ENCODE measurements at places on chromosomes 2 and 18.

- DNase-seq, result no peak
Measured at GRCh38 chr2:10917927-10918326, 6.2 kb downstream of the KCNF1 start.

- DNase-seq, result no peak
Measured at GRCh38 chr2:33486544-33486943, 10.1 kb downstream of the RASGRP3 start.

DNA sequence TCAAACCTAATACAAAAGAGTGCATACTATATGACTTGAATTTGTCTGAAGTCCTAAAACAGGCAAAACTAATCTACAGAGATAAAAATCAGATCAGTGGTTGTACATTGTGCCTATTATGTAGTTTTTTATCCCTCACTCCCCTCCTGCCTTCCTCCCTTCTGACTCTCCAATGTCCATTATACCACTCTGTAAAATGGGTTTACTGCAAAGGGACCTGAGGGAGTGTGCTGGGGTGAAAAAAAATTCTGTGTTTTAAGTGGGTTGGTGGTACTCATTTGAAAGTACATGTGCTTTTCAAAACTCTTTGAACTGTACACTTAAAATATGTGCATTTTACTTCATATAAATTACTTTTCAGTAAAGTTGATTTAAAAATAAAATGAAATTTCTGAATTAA lies 89.0 kb upstream of the UBE2E3 start:
- no peak for DNase-seq

DNA sequence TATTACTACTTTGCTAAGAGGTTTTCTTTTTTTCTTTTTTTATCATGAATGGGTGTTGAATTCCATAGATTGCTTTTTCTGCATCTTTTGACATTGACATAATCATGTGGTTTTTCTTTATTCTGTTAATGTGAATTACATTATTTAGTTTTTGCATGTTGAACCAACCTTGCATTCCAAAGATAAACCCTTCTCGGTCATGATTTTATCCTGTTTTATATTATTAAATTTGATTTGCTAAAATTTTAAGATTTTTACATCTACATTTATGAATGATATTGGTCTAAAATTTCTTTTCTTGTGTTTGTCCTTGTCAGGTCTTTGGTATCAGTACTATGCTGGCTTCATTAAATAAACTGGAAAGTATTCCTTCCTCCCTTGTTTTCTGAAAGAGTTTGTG lies 87.5 kb upstream of the FOSL2 start:
- DNase-seq, result no peak

- no peak for DNase-seq
Measured at GRCh38 chr2:53442783-53443182, 324.8 kb upstream of the CHAC2 start.

DNA sequence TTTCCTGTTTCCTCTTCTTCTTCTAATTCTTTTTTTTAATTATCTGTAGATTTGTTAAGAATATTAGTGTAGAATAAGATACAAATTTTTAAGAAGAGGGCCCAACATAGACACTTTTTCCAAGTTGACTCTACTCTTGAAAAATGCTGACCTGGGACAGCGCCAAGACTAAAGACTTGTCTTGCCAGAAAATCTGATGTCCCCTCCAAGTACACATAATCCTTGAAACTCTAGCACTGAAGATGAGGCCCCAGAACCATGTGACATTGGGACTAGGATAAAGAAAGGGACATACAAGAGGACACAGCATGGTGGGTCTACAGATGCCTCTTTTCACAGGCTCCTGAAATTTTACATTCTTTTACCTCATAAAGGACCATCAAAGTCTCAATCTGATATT lies 271.6 kb upstream of the SESTD1 start:
- DNase-seq, result no peak

GRCh38 chr18:8439055-8439454 lies 170.2 kb upstream of the RAB12 start:
- no peak for DNase-seq

- no peak for DNase-seq
Measured at GRCh38 chr2:128250229-128251025, 68.2 kb downstream of the HS6ST1 start.

- no peak for DNase-seq
Measured at GRCh38 chr2:134623796-134624195, 95.0 kb downstream of the TMEM163 start.

- DNase-seq, result peak; percentile 16
Measured at GRCh38 chr18:5309888-5310470, 14.5 kb upstream of the ZBTB14 start.

GRCh38 chr2:3505771-3506170 lies 13.6 kb downstream of the ADI1 start:
- no peak for DNase-seq

DNA sequence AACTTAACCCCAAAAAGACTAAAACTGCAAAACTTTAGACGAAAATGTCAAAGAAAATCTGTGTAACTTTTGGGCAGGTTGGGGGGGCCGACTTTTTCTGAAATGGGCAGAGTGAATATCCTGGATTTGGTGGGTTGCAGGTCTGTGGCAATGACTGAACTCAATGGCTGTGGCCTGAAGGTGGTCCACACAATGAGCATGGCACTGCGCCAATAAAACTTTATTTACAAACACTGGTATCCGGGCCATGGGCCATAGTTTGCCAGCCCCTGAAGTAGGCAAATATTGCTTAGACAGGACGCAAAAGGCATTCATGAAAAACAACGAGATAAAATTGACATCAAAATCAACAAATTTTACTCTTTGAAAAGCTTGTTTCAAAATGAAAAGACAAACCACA lies 66.2 kb downstream of the RTP5 start:
- no peak for DNase-seq

- DNase-seq, result no peak
Measured at GRCh38 chr2:3176071-3176868, 201.3 kb downstream of the EIPR1 start.

GRCh38 chr2:36710858-36711515 lies 14.5 kb downstream of the VIT start:
- no peak for DNase-seq

DNA sequence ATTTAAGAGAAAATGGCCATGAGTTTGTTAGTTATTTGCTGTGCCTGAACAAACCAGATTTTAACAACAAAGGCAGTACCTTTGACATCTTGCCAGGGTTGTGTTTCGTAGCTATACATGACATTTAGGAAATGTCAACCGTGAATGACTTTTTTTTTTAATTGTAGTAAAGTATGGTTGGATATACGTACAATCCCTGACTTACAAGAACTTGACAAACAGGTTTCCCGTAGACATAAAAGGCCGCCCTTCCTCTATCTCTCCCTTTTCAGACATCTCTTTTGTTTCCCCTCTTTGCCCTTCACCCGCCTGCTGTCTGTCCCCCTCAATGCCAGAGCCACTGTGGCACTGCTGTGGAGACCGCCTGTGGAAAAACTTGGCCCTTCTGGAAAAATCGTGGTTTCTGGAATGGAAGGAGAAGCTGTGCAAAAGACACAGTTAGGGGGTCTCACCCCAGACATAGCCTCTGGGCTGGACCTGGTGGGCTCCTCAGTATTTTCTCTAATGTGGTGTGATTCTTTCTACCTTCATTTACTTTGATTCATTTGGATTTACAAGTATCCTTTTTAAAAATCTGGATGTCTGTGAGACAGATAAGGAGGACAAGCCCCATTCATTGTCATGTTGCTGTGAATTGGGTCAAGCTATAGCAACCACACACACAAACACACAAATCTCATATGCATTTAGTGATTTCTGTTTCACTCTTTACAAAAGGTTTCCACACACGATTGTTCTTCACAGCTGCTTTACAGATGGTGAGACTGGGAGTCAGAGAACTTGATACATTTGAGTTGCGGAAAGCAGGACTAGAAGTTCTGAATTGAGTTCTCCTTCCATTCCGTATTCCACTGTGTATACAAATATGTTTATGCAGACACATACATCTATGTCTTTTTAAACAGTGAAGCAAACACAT lies 48.6 kb downstream of the SPATS2L start:
- DNase-seq, result no peak

GRCh38 chr2:147913701-147914480 lies 69.1 kb downstream of the ACVR2A start:
- no peak for DNase-seq

GRCh38 chr2:196538189-196538588 lies 101.3 kb upstream of the CCDC150 start:
- no peak for DNase-seq

DNA sequence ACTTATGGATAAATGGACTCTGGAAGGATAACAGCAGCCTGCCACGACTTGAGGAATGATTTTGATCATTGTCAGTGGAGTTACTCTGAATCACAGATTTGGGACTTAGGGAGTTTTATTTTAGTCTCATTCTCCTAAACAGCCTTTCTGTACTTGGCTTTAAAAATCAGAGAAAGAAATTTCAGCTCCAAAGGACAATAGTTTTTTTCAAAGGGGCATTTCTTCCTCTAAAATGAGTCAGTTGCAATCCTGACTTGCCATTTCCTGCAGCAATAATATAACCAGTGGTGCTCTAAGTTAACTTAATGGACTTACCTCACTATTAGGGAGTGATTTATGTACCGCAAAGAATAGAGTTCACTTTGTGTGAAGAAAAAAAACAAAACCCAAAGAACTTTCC lies 35.1 kb upstream of the MTX2 start:
- DNase-seq, result no peak

DNA sequence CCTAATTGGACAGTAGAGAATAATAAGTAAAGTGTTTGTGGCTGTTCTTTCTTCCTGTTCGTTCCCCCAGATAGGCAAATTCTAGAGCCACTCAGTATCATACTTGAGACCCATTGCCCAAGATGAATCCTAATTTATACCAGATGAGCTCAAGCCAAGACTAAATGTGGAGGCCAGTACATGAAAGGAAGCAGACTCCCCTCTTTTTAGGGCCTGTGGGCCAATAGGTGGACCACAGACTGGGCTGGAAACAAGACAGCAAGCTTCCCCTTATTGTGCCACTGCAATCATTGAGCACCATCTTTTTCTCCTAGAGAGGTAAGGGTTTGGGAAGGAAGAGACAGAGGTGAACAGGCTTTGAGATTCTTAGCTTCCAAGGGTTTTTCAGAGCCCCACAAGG lies 141.9 kb downstream of the MGAT5 start:
- DNase-seq, result no peak

GRCh38 chr2:217775920-217776503 lies 226.8 kb downstream of the TNS1 start:
- no peak for DNase-seq

DNA sequence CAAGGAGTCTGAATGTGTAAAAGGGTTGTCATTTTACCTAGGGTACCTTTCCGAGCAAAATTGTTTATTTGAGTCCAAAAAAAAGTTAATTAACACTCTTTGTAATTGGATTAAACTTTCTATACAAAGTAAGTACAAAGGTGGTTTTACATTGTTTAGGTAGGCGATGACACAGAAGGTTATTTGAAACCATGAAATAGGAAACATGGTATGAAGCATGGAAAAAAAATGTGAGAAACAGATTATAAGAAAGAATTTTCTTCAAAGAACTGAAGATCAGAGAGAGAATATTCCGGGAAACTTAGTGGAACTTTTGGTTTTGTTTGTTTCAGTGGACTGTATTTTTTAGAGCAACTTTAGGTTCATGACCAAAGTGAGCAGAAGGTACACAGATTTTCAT lies 32.7 kb downstream of the CARF start:
- no peak for DNase-seq

DNA sequence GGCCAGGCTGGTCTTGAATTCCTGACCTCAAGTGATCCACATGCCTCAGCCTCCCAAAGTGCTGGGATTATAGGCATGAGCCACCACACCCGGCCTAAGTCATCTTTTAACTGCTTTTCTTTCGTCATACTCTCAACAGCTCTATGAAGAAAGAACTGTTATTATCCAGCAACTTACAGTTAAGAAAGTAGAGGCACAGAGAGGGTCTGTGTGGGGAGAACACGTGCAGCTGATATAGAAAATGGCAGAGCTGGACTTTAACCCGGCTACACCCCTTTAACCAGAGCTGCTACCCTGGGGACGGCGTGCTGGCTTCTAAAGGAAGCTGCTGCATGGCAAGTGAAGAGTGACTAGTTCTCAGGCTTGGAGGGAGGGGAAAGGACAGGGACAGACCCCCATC lies 25.5 kb downstream of the IGFBP2 start:
- no peak for DNase-seq

DNA sequence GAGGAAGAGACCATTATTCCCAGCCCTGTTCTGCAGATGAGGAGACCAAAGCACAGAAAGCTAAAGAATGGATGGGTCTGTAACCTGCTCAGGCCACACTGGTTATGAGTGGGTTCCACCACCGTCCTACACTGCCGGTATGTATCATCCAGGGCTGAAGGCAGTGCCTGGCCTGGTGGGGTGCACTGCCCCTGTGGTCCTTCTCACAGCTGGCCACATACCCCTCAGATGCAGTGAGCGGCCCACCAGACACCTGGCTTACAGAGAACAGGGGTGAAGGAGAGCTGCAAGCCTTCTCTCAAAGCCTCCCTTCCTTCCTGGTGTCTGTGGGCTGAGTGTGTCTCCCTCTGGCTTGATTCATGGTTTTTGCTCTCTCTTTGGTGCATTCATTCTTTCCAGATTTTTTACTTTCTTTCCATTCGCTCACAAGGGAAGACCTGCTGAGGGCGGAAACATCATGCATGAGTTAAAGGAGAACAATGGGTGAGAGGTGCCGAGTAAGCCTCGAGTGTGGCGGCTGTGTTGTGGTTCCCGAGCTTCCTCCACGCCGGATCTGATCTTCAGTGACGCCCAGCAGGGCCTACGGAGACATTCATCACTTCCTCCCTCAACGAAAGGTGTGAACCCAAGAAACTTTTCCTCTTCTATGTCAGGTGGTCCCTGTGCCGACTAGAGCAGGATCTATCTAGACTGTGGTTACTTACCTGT lies 62.1 kb upstream of the REL start:
- DNase-seq, result no peak

GRCh38 chr2:176088048-176088936 lies 4.2 kb upstream of the HOXD13 start:
- DNase-seq, result no peak

DNA sequence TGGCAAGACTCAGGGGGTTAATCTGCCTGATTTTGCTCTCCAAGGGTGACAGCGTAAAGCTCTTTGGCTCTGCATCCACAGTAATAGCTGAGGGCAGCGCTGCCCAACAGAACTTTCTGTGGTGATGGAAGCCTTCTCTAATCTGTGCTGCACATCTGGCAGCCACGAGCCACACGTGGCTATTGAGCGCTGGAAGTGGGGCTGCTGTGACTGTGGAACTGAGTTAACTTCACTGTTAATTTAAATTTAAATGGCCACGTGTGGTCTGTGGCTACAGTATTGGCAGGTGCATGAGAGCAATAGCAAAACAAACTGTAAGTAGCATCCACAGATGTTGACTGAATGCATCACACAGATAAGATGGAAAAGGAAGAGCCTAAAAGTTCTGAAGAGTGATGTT lies 47.3 kb upstream of the TMEM200C start:
- no peak for DNase-seq

GRCh38 chr2:142308744-142309143 lies 177.9 kb upstream of the LRP1B start:
- no peak for DNase-seq

DNA sequence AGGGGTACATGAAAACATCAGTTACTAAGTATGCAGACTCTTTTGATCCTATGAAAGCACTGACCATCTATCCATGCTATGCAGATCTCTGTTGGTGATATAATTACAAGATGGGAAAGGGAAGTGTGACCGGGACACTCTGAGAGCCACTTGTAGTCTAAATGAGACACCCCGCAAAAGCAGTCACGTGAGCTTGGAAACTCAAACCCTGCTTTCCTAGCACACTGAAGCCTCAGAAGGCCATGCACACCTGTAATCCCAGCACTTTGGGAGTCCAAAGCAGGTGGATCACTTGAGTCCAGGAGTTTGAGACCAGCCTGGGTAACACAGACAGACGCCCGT lies 137.5 kb downstream of the INO80D start:
- DNase-seq, result no peak
